ENCODE measurements at places on chromosomes 3 and 15.

- no peak for DNase-seq
Observed at GRCh38 chr3:133474251-133474801, 74.5 kb downstream of the BFSP2 start.

DNA sequence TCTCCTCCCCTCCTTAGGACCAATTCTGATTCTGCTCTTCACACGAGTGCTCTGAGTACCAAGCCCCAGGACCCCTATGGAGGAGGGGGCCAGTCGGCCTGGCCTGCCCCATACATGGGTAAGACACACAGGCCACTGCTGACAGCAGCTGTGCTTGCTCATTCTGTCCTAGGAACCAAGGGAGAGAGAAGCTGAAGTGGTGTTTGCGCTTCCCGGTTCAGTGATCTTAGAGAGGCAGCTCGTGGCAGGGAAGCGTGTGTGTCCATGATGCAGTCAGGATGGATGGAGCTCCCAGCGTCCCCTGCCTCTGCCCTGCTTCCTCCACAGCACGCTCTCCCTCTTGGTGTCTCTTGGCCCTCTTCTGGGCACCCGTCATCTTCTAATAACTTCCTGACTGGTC is 77.6 kb downstream of the CRTC3 start:
- no peak for DNase-seq

DNA sequence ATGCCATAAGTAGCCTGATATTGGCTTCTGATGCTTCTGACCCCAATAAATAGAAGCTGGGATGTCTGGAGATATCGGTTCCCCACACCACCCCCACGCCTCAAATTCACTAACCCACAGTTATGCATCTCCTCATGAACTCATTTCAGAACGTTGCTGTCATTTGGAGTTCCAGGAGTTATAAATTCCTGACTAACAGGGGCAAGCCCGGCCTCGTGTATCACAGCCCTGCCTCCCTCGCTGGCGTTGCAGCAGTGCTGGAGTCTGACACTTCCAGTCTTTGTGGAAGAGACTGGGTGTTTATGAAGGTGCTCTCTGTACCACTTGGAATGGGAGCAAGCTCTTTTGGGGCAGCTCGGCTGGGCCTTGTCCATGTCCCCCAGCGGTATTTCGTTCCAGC is 101.0 kb downstream of the ANP32A start:
- DNase-seq, result no peak

- DNase-seq, result no peak
Observed at GRCh38 chr15:41429003-41429890, 12.4 kb downstream of the RTF1 start.

- no peak for DNase-seq
Observed at GRCh38 chr3:40497288-40497687, 8.6 kb upstream of the ZNF620 start.
